ENCODE measurements at places on chromosomes 7 and 10. TPM values are rescaled to one million over a fixed set of nuclear protein-coding genes. Genes with fewer than 3 reads are reported as not detected.

DNA sequence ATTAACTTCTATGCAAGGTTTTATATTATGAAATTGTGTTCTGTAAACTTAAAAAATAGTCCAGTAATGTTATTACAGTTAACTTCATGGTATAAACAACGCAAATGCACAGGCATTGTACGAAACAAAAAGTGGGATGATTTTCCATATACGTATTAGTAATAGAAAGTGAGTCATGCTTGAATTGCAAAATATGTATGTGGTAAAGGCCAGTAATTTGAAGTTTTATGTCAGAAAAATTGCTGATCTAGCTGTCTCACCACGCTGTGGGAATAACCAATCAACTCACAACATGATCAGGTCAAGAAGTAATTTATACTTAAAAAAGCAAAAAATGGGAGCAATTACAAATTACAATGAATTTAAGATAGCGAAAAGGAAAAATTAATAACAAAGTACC lies 37.0 kb upstream of the GLI3 start:
- no peak for DNase-seq

DNA sequence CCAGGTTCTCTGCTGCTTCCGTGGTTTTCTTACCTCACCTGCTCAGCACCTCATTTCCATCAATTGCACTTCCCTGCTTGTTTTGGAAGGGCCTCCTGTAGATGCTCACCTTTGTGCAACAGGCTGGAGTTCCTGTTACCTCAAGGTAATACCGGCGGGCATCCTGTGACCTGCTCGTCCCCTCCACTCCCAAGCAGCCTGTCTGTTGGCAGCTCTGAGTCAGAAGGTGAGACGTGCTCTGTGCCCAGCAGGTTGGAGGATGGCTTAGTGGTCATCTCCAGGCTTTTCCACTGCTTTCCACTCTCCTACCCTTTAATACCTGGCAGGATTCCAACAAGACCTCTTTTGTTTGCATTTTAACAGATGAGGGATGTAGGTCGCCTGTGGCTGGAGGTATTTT lies 86.0 kb downstream of the CAMK1D start:
- peak; percentile 48 for DNase-seq

GRCh38 chr7:117828825-117829224 lies 44.4 kb downstream of the CTTNBP2 start:
- DNase-seq: no peak

GRCh38 chr7:142248166-142249160 lies 9.4 kb downstream of the PRSS58 start:
- no peak for DNase-seq

The ANKRD26 gene
- total RNA-seq: 15.0 TPM

The AKR1C1 gene
- 31.4 TPM for total RNA-seq

All from sigmoid colon (tissue), 7 donors.